Activated CD8-positive, alpha-beta memory T cell treated with anti-CD3 and anti-CD28 coated beads, Interleukin-2, amount 50 U/mL, for 4 hours (primary cell): ENCODE measurements at places on chromosomes 16 and 17.

DNA sequence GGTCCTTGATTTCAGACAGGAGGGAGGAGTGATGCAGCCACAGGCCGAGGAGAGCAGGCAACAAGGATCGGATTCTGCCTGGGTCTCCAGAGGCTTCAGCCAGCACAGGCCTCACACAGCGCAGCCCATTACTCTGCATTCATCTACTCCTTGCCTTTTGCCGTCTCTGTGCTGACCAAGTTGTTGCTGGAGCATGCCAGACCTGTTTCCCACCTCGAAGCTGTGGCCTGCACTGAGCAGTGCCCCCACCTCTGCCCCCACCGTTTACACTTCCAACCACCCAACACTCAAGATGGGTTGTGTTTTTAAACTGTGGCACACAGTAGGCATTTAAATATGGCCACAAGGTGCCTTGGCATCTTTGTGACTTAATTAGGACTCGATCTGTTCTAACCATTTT lies 1.3 kb downstream of the PRM2 start:
- DNase-seq, result no peak

DNA sequence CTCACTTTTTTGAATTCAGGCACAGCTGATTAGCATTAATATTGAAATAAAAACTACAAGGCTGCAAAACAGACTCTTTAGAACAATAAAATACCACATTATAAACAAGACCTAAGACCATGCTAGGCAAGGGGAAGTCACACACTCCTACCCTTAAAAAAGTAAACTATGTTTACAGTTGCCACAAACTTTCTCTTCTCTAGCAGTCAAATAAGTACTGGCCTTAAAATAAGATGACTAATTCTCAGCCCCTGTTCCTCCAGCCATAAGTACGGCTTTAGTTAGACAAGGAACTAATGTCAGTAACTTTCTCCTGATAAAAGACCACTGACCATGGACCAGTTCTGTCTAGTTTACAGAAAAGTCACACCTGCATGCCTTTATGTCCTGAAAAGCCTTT lies 19.5 kb upstream of the CPHXL start:
- DNase-seq, result no peak

- DNase-seq, result no peak
Measured at GRCh38 chr17:67353929-67354574, 12.3 kb downstream of the PSMD12 start.

- DNase-seq, result no peak
Measured at GRCh38 chr17:31663576-31663975, 195.5 kb downstream of the COPRS start.

- DNase-seq, result no peak
Measured at GRCh38 chr17:62045517-62045916, 19.6 kb downstream of the MED13 start.

DNA sequence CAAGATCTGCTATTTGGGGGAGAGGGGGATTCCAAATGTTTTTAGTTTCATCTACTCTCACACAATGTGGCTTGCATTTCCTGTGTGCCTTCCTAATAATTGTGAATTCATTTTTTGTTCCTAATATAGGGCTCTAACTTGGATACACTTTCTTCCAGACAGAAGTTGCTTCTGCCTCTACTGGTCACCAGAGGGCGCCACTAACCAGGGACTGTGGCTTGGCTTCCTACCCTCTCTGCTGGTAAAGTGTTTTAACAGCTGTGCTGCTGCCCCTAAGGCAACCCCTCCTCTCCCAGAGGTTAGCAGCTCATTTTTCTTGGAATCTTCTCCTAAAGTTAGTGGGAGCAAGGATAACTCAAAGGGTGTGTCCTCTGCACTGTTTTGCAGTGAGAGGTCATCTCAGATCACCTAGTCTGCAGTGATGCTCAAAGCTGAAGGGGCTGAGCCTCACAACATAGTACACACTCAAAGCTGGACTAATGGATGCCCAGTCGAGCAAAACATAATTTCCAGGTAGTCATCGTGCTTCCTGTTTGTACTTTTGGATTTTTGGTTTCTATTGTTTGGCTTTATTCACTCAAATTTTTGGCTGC lies 5.0 kb upstream of the PRSS54 start:
- no peak for DNase-seq

GRCh38 chr17:58913971-58914769 lies 158.5 kb downstream of the PPM1E start:
- DNase-seq, result no peak

GRCh38 chr16:89507214-89507833 lies 879 bp upstream of the SPG7 start:
- DNase-seq, result no peak

DNA sequence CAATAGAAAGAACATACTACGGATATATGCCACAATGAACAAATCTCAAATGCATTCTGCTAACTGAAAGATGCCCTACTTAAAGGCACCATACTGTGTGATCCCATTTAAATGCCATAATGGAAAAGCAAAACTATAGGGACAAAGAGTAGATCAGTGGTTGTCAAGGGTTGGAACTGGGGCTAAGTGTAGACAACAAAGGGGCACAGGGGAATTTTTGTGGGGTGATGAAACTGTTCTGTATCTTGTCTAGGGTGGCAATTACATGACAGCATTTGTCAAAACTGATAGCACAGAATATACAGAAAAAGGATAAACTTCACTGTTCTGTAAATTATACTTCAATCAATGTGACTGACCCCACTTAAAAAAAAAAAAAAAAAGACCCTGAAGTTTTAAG lies 17.7 kb downstream of the GFOD2 start:
- DNase-seq, result no peak

GRCh38 chr17:16328997-16329396 lies 24.3 kb downstream of the CENPV start:
- no peak for DNase-seq

DNA sequence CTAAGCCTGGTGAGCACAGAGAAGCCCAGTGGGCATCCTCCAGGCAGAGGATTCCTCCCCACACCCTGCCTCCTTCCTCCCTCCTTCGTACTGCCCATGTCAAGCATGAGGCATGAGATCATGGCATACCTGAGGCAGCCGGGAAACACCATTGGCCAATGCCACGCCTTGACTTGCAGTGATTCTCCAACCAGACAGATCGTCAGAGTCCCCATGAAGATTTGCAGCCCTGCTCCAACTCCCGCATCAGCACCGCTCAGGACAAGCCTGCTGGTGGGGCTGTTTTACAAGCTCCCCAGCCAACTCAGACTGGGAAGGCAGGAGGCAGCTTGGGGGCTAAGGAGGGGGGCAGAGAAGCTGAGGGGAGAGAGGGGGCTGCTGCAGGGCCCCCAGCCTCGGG lies 2.9 kb upstream of the KRT16 start:
- no peak for DNase-seq

- no peak for DNase-seq
Measured at GRCh38 chr17:56808503-56808902, 25.2 kb downstream of the C17orf67 start.

GRCh38 chr16:27238016-27238587 lies 30.5 kb downstream of the NSMCE1 start:
- peak; percentile 49 for DNase-seq

DNA sequence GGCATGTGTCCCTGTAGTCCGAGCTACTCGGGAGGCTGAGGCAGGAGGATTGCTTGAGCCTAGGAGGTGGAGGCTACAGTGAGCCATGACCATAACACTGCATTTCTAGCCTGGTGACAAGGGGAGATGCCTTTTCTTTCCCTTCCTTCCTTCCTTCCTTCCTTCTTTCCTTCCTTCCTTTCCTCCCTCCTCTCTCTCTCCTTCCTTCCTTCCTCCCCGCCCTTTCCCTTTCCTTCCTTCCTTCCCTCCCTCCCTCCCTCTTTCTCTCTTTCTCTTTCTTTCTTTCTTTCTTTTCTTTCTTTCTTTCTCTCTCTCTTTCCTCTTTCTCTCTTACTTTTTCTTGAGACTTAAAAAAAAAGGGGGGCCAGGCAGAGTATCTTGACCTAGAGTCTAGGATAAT lies 3.1 kb upstream of the CEP20 start:
- DNase-seq, result no peak

GRCh38 chr16:50248845-50249244 lies 17.5 kb upstream of the ADCY7 start:
- DNase-seq, result no peak

DNA sequence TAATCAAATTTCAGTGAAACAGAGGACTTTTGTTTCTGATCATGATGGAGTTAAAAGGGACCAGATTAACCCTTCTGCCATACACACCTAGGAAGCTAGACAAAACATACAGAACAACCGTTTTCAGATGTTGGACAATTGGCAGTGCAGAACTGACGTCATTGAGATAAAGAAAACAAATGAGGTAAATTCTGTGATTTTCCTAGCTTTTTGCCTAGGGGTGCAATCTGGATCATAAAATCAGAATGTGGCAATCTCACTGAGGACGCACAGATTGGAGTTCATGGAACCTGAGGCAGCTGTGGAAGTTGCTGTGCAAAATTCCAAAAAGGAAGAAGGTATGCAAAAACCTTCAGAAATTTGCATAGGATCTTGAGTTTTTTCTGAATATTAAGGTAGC lies 15.0 kb upstream of the USP32 start:
- no peak for DNase-seq

- DNase-seq, result no peak
Measured at GRCh38 chr16:78538919-78539318, 439.5 kb downstream of the WWOX start.

GRCh38 chr16:8293413-8293812 lies 296.9 kb downstream of the TMEM114 start:
- DNase-seq, result no peak

- DNase-seq, result no peak
Measured at GRCh38 chr16:67961551-67961957, 6.9 kb downstream of the SLC12A4 start.

DNA sequence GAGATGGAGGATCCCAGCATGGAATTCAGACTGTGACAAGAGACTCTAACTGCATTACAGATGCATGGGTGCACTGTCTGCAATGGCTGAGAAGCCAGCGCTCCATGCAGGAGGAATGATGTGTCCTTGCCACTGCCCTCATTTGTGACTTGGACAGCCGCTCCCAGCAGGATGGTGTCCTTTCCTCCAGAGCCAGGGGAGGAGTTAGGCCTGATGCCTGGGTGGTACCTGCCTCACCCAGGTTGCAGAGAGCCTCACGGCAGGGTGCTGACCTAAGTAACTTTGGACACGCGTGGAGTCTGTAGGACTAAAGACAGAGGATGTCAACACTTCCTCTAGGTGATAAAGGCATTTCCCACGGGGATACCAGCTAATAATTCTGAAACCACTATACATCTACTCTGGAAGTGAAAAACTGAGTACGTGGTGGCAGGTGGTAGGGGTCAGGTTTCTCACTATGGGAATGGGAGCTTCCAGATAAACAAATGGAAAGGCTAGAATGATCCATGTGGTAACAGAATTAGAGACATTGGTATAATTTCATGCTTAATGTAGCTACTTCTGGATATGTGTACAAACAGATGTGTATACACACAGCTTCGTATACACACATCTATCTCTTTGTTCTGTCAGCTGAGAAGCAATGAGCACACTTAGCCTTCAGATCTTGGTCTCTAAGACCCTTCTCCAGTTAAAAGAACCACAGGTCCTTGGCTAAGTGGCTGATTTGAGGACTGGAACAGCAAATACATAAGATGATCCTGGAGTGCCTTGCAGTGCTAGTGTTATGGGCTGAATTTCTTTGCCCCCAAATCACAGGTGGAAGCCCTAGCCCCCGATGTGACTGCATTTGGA lies 13.7 kb upstream of the CSNK1D start:
- DNase-seq, result no peak
